Esophagus squamous epithelium (tissue), 5 donors: ENCODE measurements at places on chromosomes 3 and 15.

DNA sequence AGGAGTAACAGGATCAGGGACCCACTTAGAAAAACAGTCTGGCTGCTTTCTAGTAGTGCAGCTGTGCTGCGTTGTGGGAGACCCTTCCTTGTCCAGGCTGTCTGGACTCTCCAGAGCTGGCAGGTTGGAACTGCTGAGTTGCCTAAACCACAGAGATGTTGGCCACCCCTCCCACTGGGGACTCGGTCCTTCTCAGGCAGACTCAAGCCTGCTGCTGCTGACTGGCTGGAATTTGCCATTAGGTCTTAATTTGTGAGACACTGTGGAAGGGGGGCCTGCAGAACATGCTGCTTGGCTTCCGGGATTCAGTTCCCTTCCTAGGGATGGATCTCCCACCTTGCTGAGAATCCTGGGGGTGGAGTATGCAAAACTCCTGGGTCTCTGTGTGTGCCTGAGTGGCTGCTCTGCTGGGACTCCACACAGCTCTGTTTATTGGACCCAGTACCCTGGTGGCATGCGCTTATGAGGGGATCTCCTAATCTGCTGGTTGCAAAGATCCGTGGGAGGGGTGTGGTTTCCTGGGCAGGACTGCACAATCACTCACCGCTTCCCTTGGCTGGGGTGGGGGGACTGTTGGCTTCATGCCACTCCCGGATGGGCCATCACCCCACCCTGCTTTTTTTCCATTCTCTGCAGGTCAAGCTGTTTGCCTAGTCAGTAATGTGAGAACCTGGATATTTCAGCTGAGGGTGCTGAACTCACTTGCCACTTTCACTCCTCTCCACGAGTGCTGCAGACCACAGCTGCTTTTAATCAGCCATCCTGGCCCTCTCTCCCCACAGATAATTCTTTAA, 150.5 kb downstream of the CFAP20DC start:
- DNase-seq: no peak

GRCh38 chr3:47865192-47865591, 62.3 kb downstream of the DHX30 start:
- no peak for DNase-seq

DNA sequence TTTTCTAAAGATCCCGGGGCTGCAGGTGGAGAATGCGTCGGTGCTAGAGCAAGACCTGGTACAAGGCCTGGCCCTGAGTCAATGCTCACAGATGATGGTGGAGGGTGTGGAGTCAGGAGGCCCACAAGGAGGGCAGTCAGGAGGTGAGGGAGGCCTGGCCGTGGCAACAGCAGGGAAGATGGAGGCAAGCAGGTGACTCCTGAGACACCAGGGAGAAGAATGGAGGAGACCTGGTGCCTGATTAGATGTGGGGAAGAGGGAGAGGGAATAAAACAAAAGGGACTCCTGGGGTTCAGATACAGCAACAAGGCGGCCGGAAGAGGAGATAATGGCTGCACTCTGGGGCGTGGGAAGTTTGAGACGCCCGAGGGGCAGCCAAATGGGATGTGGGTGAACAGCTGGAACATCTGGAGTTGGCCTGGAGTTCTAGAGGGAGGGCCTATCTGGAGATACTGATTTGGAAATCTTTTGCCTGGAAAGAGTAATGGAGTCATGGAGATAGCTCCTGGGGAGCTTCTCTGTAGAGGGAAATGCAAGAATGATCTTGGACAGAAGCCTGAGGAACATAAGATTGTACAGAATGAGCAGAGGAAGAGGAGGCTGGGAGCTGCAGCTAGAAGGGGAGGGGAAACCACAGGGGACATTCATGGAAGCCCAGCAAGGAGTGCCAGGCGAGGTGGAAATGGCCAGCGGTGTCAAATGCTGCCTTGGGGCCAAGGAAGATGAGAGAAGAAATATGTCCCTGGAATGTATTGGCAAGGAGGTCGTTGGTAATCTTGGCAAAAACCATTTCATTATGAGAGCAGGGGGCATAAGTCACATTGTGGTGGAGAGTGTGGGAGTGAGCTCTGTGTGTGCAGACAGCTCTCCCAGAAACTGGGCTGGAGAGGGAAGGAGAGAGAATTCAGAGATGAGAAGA, 67.5 kb upstream of the CORO2B start:
- DNase-seq: no peak

DNA sequence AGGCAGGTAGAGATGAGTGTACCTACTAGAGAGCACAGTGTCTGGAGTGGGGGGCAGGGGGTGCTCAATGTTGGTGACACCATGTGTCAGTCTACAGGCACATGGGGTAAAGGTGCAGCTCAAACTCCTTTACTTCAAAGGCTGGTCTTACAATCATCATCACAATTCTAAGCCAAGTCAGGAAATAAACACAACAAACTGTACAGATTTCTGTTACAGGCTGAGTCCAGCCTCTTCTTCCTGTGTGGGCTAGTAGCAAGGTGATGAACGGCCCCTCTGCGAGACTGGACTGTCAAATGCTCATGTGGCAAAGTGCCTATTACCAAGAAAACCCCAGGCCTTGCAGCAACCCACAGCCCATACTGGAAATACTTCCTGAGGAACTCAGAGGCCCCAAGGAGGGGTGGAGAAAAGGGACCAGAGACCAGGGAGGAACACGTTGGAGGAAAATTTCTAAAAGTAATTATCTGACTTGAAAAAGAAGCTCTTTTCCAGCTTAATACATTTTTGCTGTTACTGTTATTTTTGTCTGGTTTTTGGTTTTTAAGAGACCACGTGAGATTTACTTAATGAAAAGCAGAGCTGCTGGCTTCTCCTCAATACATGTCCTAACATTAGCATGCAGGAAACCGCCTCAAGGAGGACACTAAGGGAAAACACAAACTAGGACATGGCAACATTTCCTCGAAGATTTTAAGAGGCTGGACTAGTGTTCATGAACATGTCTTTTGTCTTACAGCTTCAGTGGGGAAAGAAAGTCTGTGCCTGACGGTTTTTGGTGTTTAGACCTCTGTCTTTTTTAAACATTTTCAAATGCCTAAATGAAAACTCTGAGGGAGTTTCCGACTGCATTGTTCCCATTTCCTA, 29.5 kb downstream of the TBC1D2B start:
- DNase-seq: no peak

- no peak for DNase-seq
Observed at GRCh38 chr3:14565868-14566588, 25.9 kb upstream of the GRIP2 start.

DNA sequence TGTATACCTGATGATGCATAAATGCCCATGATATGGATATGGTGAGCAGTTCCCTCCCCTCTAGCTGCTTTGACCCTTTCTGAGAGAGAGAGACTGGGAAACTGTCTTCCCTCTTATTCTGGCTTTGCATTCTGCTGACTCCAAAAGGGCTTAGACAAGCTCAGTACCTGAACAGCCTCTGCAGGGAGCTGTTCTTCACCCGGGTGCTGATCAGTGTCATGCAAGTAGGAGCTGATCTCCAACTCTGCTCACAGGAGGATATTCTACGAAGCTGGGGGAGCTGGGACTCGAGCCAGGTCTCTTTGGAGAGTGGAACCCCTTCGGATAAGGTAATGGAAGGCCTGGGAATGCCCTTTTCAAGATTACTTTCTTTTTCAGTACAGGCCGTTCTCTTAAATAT, 237.1 kb downstream of the RYR3 start:
- DNase-seq: no peak

DNA sequence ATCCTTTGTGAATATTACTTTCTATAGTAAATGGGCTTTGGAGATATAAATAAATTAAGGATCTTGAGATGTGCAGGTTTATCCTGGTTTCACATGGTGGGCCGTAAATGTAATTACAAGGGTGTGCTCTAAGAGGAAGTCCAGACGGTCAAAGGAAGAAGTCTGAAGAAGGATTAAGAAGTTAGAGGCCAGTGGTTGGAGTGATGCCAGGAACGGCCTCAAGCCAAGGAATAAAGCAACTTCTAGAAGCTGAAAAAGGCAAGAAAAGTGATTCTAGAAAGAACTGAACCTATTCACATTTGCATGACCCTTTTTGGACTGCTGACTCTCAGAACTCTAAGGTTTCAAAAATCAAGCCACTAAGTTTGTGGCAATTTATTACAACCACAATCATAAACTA, 981.3 kb upstream of the ALCAM start:
- no peak for DNase-seq

DNA sequence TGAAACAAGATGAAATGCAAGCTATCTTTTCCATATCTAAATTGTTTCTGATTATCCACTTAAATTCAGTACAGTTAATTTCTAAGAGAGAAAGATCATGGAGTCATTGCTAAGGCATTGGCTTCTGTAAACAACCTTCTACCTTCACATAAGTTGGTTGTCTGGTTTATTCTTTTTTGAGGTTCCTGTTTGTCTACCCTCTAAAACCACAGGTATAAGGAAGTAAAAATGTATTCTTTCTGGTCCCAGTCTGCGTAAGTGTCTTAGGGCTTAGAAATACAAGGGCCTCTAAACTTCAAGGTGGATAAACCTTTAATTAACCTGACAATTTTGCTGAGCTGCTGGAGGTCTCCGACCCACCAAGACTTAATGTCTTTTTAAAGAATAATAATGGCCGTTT, 3.6 kb upstream of the ATOSA start:
- no peak for DNase-seq

DNA sequence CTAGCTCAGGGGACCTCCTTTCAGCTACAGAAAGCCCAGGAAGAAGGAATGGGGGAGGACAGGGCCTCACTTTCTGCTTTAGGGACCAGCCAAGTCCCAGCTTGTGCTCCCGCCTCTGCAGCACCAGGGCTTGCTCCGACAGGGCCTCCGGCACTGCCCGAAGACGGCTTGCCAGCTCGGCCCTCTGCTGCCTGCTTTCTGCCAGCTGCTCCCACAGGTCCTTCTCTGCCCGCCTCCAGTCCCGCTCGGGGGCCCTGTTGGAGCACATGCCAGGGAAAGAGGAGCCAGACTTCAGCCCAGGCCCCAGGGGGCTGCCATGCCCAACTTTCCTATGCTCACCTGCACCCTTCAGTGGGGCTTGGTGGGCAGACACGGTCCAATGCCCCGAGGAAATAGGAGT, 4.3 kb upstream of the CLK3 start:
- DNase-seq: no peak

- DNase-seq: no peak
Observed at GRCh38 chr15:94100863-94101262, 130.5 kb upstream of the MCTP2 start.
